ENCODE measurements at places on chromosomes 7 and 10.

DNA sequence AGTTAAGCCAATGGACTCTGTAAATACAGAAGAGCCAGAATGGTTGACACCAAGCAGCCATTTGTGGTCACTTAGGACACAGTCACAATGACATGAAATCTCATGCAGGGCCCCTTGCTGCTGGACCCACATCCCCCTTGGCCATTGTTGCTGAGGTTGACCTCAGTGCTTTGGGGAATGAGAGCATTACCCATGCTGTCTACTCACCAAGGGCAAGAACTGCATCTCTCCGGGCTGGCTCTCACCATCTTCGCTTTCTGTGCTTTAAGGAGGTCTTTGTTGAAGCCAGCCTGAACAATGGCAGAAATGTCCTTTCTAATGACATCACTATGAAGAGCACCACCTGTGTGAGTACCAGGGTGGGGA lies 30.1 kb upstream of the ZNF488 start:
- no peak for DNase-seq

DNA sequence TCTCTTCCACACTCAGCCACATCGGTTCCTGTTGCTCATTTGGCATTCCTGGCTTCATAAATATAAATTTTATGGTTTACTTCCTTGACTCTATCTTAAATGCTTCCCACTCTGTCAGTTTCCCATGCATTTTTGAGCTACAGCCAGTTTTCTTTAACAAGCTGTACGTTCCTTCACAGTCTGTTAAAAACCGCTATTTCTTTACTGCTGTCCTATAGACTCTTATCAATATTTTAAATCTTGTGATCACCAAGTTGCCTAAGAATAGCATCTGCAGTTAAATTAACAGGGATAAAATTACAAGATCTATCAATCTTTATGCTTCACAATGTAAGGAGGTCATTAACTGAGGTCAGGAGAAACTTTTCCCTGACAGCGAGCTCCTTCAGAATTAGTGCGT lies 103.1 kb upstream of the RHOBTB1 start:
- DNase-seq, result no peak

DNA sequence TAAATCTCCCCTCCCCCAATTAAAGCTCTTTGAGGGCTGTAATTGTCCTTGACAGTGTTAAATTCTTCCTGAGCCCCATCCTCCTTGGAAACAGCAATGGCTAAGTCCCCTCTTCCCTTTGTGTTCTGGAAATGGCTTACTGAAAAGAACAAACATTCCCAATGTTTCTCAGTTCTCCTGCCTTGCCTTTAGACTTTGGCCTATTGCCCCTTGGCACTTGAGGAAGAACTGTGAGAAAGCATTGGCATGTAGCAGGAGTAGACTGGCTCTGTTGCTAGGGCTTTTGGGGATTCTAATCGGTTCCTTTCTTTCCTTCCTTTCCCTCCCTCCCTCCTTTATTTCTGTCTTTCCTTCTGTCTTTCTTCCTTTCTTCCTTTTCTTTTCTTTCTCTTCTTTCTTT lies 463.3 kb upstream of the PODXL start:
- no peak for DNase-seq

- no peak for DNase-seq
These were observed 53.5 kb upstream of the AGBL3 start for GRCh38 chr7:134932707-134933370.

GRCh38 chr10:125721035-125721434 lies 1.5 kb downstream of the EDRF1 start:
- no peak for DNase-seq

GRCh38 chr7:51918581-51918980 lies 602.0 kb upstream of the COBL start:
- no peak for DNase-seq

DNA sequence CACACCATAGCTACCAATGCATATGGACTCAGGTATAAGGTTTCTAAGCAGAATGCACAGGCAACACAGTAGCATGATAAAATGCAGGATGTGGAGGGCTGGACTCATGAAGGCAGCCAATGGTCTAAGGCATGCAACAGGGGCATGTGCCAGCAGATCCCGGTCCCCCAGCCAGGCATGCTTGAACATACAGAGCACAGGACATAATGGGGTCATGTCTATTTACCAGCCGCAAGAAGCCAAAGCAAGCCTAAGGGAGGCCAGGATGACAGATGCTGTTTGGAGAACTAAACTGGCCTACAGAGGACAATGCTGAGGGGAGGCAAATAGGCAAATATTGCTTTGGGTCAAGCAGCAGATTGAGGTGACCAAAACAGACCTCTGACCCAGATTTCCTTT lies 60.0 kb upstream of the PDLIM1 start:
- DNase-seq, result no peak

DNA sequence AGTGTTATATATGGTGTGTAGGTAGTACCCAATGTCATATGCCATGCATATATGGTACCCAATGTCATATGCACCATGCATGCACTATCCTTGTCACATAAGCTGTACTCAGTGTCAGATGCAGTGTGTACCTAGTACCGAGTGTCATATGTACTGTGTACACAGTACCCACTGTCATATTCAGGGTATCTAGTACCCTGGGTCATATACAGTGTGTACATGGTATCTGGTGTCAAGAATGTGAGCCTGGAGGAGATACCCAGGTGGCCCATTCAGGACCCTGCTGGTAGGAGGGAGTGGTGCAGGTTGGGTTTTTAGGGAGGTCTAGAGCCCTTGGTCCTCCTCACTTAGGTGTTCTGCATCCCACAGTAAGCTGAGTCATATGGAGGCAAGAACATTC lies 1.8 kb downstream of the ZMYND11 start:
- peak; percentile 61 for DNase-seq

GRCh38 chr7:110681941-110682340 lies 409.0 kb upstream of the LRRN3 start:
- no peak for DNase-seq

DNA sequence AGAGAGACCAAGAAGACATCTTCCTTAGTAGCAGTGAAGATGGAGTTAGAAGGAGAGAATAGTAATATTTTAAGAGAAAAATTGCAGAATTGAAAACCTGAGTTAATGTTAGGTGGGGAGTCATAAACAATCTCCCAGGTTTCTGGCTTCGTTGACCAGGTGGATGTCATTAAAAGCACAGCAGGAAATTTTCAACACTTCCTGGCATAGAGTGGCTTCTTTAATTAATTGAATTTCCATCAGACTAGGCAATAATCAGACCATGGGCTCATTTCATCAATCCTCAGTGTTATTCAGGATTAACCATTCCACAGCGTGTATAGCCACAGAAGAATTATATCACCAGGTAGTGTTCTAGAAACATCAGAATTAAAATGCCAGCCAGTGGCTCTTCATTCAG lies 268.2 kb downstream of the CCDC3 start:
- no peak for DNase-seq

GRCh38 chr7:115941703-115942268 lies 88.8 kb downstream of the TFEC start:
- no peak for DNase-seq

GRCh38 chr7:43467406-43467805 lies 115.5 kb upstream of the STK17A start:
- no peak for DNase-seq

DNA sequence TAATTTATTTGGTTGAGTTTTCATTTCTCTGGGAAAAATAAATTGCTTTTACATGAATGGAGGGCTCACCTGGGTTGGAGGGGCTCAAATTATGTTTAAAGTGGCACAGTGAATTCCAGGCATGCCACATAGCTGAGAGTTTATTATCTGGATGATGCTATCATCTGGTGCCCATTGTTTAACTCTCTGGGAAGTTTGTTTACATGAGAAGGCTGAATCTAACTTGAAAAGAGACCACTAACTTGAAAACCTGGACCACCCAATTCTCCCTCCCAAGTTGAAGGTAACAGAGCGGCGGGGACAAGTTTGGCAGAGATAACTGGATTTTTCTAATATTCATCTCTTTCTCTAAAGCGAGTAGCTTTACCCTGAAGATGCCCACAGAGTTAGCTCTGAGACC lies 321.5 kb upstream of the GHITM start:
- no peak for DNase-seq

DNA sequence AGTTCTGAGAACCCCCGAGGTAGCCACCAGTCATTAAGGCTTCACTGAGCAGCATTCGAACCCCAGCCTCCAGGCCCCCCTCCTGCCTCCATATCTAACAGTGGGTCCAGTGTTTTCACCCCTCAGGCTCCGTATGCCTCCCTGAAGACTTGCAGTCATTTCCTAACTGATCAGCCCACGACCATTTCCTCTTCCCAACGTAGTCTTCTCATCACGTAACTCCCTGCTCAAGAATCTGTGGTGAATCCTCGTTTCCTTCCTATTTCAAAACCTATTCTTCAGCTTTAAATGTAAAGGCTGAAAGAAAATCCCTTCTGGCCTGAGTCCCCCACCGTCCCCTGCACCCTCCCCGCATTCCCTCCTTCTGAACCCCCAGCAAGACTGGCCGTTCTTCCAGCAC lies 21.1 kb downstream of the FRMD4A start:
- DNase-seq, result no peak

GRCh38 chr10:77965294-77965693 lies 38.7 kb upstream of the DLG5 start:
- no peak for DNase-seq

- DNase-seq, result no peak
These were observed 893.9 kb downstream of the CCSER2 start for GRCh38 chr10:85222300-85222699.

- no peak for DNase-seq
These were observed 191.1 kb upstream of the LRGUK start for GRCh38 chr7:133936074-133936473.

DNA sequence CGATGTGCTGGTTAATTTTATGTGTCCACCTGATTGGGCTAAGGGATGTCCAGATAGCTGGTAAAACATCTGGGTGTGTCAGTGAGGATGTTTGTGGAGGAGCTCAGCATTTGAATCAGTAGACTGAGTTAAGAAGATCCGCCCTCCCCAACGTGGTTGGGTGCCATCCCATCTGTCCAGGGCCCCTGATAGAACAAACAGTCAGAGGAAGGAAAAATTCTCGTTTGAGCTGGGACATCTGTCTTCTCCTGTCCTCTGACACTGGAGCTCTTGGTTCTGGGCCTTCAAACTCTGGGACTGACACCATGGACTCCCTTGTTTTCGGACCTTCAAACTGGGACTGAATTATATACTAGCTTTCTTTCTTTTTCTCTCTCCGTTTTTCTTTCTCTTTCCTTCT lies 59.6 kb downstream of the CARD11 start:
- DNase-seq, result no peak

GRCh38 chr7:128796327-128796726 lies 4.6 kb downstream of the CCDC136 start:
- DNase-seq, result no peak

GRCh38 chr10:5697342-5697741 lies 12.7 kb downstream of the TASOR2 start:
- DNase-seq, result no peak

- DNase-seq, result peak; percentile 61
These were observed 129.3 kb downstream of the PKD1L1 start for GRCh38 chr7:47818796-47819606.

- DNase-seq, result no peak
These were observed 129.7 kb downstream of the SAMD9 start for GRCh38 chr7:92988051-92988450.

DNA sequence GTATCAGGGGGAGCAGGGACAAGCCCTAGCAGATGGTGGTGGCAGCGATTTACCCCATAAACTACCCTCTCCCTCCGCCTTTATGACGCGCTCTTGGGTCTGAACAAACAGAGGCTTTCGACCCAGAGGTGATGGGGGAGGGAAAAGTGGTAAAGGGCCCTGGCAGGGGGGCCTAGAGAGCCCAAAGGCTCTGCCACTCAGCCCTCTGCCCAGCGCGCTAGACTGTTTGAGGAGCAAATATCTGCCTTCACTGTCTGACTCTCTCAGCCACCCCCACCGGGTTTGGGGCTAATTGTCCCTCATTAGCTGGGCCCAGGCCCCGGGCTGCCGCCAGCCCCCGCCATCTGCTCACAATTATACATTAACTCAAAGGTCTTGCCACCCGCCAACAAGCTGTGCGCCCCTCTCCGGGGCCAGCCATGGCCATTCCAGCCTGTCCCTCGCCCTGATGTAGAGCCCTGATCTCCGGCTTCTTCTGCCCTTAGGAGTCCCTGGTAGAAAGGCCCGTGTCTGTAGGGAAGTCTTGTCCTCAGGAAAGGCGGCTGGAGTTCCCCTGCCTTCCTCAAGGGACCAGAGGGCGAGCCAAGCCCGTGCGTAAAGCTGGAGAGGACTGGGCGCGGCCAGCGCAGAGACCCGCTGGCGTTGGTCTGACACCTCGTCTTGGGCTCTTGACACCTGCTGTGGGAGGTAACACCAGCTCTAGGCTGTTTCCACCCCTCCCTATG lies 1.9 kb upstream of the PAX4 start:
- DNase-seq, result no peak

GRCh38 chr10:5894873-5895272 lies 4.8 kb downstream of the FBH1 start:
- DNase-seq, result no peak

DNA sequence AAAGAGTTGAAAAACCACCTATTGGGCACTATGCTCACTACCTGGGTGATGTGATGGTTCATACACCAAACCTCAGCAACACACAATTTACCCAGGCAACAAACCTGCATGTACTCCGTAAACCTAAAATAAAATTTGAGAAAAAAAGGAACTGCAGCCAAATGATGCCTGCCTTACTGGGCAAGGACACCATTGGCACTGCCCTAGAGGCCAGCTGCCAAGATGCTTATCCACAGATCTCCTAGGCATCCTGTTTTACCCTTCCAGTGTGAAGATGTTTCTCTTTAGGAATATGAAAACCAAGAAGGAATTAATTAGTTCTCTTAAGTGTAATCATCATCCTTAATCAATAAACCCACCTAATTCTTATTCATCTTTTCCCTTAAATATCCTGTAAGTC lies 133.4 kb downstream of the ABCA13 start:
- DNase-seq, result no peak

GRCh38 chr10:17981766-17982380 lies 30.2 kb downstream of the SLC39A12 start:
- DNase-seq, result no peak

DNA sequence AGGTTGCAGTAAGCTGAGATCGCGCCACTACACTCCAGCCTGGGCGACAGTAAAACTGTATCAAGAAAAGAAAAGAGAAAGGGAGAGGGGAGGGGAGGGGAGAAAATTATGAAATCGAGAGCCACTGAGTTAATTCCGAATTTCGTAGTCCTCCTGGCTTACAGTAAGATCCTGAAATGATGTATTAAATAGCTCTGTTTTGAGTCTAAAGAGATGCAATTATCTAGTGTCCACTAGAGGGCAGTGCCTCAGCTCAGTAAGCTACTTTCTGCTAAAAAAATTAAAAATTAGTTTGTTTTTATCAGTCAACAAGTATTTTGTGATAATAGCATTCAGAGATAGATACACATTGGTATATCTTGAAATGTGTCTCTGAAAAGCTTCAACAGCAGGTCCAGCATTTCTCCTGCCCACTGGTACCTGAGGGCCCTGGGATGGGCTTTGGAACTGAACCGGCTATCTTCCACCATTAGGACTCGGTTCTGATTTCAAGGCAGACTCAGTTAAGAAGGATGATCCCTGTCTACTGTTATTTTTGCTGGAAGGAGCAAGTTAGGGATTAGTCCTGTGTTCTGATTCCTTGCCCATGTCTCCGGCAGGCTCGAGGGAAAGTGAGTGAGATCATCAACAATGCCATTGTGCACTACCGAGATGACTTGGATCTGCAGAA lies 19.5 kb downstream of the TSPAN33 start:
- DNase-seq, result peak; percentile 62

Data from activated CD4-positive, alpha-beta T cell treated with anti-CD3 and anti-CD28 coated beads, Interleukin-2, Interleukin-6, amounts not matched to agents 100 ng/mL and 50 ng/mL, durations not matched to agents 16 hours and 8 hours (primary cell).